ENCODE measurements at places on chromosomes 3 and 15.

DNA sequence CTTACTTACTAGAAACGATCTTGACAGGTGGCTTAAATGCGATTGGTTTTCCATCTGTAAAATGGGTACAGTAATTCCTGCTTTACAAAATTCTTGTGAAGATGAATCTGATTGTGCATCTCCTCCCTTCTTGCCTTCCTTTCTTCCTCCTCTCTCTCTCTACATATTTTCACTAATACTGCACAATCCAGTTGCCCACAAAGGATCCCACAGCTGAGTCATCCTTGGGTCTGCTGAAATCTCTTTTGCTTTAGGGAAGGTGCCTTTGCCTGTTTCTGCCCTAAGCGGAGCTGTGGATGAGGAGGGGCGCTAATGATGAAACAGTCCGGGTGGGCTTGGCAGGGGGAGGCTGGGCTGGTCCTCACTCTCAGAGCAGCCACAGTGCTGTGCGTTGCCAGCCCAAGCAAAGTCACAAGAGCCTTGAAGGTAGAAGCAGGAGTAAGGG is 46.1 kb downstream of the AMOTL2 start:
- DNase-seq = no peak

DNA sequence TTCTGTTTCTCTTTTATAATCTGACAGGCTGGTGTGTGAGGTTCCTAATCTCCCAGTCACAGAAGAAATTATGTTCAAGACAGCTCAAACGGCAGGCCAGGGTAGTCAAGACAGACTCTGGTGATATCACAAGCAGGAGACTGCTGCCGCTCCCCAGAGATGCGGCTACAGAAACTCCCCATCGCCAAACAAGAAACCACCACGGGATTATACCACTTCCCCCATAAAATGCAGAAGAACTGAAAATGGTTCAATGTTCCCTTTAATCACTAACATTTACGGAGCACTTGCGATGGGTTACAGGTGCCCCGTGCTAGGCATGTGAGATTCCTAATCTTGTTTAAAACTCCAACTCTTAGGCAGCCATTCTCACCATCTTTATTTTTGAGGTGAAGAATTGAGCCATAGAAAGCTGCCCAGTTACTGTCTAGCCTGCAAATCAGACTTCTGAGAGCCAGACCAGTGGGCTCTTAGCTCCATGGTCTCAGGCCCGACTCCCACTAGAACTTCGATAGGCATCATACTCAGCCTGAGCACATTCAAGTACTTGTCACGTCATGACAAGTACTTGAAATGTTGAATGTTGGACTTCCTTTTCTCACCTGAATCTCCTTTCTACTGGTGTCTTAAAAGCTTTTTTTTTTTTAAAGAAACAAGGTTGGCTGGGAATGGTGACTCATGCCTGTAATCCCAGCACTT is 58.4 kb downstream of the TBC1D2B start:
- no peak for DNase-seq

DNA sequence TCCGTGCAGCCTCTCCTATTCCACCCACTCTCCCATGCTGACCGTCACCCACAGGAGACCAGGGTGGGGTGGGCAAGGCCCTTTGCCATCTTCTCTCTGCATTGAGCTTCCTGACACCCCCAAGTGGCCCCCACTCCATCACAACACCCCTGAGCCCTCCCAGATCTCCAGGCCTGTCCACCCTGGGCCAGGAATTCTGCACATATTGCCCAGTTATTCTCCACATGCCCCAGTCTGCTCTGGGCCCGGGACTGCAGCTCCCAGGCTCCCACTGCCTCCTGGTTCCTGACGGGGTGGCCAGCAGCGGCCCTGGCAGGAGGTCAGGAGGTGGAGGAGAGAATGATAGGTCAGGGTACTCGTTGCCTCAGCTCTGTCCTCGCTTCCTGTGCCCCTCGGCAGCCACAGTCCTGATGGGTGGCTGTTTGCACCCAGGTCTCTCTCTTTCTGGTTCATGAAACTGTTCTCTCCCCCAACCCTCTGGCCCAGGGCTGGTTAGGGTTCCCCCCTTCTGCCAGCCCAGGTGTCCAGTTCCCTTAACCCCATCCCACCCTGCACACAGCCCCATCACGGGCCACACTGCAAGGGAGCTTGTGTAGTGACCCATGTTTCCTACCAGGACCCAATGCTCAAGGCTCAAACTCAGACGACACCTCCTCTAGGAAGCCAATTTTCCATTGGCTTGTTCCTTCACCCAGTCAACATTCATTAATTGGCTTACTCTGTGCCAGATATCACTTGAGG is 47.3 kb downstream of the IQSEC1 start:
- DNase-seq = no peak

GRCh38 chr3:178244733-178245709 is 291.2 kb upstream of the KCNMB2 start:
- DNase-seq = no peak

DNA sequence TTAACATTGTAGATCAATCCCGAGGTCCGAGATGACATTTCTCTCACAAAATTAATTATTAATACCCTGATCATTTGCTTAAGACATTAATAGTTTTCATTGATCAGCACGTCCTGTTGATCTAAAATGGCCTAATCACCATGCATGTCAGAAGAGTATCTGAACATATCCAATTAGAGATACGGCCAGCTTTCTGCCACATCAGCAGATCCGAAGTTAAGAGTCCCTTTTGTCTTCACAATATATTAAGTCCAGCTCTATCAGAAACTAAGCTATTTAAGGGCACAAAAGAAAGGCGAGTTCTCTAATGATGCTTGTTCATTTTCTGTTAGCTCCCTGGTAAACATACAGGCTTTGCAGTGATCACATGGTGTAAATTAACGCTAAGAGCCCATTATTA is 470.3 kb downstream of the CNTN4 start:
- DNase-seq = no peak

DNA sequence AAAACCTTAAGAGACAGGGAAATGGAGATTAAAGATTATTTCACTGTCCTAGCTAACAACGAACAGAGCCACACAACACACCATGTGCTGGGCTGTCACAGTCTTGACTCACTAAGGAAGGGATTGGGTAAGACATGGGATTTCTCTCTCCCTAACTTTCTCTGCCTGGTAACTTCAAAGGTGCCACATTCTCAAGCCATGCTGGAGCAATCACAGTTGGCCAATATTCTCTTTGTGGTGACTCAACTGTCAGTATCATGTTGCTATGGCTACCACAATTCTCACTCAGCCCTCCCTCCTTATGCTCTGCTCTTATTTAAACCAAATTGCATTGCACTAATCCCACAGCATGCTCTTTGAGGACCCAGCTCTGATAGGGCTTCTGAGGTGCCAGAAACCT is 74.0 kb downstream of the OXNAD1 start:
- DNase-seq = no peak

DNA sequence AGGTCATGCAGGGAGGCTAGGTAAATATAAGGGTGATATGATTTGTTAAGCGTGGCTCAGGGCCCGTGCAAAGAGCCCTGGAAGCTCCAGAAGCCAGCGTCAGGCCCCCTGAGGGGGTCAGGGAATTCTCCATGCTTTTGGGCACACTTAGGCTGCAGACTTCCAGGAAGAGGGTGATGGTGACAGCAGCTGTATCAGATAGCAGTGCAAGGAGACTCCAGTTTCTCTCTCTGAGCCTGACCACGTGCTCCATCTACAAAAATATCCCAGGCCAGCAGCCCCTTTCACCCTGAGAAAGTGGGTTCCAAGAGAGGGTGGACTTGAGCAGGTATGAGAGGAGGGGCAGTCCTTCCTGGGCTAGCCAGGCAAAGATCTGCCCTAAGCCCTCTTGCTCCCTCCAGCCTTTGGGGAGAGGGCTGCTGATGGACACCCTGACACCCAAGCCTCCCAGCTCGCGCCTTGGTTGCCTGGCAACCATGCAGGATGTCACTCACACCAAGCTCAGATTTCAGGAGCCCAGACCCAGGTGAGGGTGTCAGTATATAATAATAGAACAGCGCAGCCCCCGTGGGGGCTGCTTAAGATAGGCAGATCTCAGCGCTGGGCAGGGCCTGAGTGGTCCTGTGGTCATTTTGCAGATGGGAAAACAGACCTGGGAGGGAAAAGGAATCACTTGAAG is 35.8 kb downstream of the ATP2B2 start:
- DNase-seq = no peak

DNA sequence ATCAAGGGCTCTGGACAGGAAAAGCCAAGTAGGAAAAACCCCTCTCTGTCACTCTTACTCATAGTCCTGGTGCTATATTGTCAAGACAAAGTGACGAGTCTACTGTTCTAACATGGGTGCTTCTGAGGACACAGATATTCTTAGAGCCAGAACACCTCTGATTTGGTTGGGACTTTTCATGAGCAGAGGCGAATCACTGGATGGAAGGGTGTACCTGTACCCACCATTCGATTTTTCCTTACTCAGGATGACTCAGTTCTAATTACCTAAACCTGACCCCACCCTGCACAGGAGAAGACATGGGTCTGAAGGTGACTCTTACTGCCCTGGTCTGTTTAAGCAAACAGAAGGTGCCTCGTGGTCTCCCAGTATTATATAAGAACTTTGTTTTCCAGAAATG is 58.5 kb downstream of the ABCC5 start:
- no peak for DNase-seq

DNA sequence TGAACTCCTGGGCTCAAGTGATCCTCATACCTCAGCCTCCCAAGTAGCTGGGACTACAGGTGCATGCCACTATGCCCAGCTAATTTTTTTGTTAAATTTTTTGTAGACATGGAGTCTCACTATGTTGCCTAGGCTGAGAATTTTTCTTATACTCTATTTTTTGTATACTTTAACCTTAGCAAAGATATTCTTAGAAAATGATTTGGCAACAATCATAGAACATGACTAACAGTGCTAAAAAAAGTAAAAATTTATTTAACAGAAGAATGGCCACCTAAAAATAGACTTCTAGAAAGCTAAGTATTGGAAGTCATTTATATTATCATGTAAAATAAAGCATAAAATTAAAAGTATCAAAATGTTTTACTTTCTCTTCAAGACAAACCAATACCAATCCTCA is 322.3 kb downstream of the PLCL2 start:
- DNase-seq = no peak

DNA sequence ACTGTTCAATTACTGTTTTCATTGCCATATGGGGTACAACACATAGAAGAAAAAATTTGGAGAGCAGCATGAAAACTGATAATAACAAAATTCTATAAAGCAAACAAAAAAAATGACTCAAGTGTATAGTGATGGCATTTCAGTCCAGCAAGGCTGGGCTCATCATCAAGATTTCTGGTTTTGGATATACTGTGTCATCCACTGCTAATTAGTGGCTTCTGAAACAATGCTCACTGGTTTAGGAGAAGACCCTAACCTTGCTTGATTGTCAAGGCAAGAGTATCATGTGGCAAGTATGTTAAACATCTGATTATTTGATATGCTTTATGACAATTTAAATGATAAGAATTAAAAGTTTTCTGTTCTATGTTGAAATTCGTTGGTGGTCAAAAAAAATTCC is 96.9 kb downstream of the RFX7 start:
- no peak for DNase-seq

GRCh38 chr3:88131695-88132094 is 18.1 kb upstream of the C3orf38 start:
- DNase-seq = no peak

DNA sequence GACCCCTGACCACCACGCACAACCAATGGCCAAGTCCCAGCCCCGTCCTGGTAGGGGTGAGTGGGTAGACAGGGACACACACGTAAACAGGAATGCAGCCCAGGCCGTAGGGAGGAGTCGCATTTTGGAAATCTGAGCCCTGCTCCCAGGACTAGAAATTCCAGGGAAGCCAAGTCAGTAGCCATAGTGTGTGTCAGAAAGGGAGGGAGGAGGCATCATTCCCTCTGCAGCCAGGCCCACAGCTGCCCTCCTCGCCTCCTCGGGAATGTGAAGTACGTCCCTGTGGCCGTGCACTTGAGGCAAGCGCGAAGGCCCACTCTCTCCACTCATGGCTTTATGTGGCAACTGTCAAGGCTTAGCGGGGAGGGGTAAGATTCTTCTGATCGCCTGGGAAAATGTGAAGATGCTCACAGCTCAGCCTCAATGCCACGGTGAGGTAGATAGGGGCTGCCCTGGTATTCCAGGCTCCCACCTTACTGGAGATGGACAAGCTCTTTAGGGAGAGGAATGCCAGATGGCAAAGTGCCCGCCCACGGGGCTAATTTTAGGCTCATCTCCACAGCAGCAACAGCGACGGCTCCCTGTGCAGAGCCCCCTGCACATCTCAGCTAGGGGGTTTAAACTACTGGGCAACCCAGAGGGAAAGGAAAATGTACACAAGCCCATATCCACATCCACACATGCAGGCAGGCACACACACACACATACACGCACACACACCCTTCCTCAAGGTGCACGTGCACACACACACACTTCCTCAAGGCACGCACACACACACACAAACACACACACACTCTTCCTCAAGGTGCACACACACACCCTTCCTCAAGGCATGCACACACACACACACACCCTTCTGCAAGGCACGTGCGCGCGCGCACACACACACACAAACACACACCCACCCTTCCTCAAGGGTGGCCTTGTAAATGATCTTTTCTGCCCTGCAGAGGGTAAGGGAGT is 65.5 kb downstream of the ADCY5 start:
- no peak for DNase-seq

DNA sequence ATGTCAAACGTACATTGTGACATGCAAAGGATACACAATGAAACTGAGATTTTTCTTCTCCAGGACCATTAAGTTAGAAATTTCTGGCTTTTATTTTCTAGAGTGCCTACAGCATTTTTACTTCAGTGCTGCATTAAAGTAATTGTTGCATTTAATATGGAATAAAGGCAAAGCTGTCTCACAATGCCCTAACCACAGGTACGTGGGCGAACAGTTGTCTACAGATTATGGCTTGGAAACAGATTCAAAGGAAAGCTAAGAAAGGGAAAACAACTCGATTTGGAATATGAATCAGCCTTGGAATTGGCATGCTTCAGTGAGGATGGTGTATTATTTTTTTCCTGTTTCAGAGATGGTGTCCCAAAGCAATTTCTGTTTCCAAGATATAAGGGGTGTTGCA is 79.1 kb upstream of the TUSC7 start:
- no peak for DNase-seq

GRCh38 chr15:91461377-91461776 is 361.3 kb downstream of the SV2B start:
- no peak for DNase-seq

DNA sequence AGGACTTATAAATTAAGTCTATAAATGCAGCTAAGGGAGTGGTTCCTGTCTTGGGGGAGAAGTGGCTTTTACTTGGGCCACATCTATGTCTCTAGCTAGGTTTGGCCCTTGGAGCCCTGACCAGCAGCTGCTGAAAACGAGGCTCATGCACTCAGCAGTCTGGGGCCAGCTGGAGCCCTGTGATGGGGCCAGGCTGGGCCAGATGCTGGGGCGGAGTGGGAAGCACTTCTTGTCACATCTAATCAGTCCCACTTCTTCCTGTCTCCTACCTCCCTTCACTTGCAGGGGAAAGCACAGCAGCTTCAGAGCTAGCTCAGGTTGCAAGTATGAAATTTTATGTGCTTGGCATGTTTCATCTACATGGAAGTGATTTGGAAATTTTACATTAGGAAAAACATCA is 209.9 kb upstream of the ROPN1 start:
- DNase-seq = no peak

GRCh38 chr3:152638214-152638613 is 196.7 kb upstream of the P2RY1 start:
- DNase-seq = no peak

Measured in stimulated activated CD8-positive, alpha-beta memory T cell treated with anti-CD3 and anti-CD28 coated beads, Interleukin-15, amount 100 ng/mL, for 48 hours (primary cell).